ENCODE measurements at places on chromosomes 16 and 17.

- DNase-seq, result no peak
Measured at GRCh38 chr17:62876063-62876462, 67.9 kb upstream of the MARCHF10 start.

DNA sequence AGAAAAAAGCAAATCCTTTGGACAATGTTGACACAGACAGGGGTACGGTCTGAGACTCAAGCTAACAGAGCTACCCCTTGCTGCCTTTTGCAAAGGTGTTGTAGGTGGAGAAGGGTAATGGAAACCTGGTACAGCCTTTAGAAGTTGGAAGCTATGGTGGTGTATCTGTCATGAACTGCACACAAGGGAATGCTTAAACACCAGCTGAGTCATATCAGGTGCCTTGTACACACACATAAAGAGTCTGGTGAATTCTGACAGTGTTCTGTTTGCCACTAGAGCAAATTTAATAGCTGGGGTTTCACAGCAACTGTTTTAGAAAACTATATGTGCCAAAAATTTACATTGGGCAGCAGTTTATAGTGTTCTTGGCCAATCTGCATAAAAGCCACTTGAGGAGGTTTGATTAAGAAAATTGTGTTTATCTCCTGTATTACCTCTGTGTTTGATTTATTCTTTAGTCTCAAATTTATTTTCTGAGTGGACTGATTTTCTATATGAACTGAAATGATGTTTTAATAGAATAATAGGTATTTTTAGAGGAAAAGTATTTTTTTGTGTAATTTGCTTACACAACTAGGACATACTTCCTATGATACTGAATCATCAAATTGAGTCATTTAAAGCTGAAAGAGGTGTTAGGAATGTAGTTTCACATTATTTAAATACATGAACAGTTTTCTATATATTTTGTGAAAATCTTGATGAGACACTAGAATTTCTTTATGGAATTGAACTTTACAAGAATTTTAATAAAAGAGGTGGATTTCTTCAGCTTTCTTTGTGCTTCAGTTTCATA, 136.9 kb downstream of the MAP2K6 start:
- DNase-seq, result no peak

DNA sequence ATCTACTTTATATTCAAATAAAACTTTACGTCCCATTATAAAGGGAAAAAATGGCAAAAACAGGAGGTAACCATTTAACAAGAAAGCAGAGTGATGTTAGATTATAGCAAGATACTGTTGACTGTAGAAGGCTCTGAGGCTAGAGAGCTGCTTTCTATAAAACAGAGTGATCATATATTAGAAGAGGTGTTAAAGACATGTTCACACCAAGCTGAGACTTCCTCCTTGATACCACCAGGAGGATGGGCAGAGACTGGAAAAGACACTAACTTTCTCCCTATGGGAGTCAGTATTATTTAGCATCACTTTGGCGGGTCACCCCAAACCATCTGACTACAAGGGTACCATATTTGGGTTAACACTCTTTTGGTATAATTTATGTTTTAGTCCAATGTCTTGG, 687 bp upstream of the CIITA start:
- DNase-seq, result no peak

DNA sequence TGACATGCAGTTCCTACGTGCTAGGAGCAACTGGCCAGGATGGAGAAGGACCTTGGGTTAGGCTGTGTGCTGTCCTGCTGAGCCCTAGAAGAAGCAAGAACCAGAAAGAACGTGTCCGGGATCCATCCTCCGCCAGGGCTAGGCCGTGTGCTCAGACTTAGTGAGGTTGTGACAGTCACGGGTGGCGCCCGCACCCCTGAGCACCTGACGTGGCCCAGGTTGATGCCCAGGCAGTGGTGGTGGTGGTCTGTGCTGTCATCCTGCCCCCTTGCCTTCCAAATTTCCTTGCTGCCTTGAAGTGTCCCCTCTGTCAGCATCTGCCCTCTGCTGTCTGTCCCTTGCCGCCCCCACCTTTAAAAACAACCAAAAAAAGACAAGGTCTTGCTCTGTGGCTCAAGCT, 4.2 kb upstream of the GSE1 start:
- DNase-seq, result no peak

GRCh38 chr16:84751241-84751640, 51.4 kb downstream of the USP10 start:
- DNase-seq, result no peak

- no peak for DNase-seq
Measured at GRCh38 chr16:50736448-50736847, 5.4 kb upstream of the CYLD start.

GRCh38 chr17:82636626-82637598, 11.3 kb downstream of the WDR45B start:
- DNase-seq, result no peak

DNA sequence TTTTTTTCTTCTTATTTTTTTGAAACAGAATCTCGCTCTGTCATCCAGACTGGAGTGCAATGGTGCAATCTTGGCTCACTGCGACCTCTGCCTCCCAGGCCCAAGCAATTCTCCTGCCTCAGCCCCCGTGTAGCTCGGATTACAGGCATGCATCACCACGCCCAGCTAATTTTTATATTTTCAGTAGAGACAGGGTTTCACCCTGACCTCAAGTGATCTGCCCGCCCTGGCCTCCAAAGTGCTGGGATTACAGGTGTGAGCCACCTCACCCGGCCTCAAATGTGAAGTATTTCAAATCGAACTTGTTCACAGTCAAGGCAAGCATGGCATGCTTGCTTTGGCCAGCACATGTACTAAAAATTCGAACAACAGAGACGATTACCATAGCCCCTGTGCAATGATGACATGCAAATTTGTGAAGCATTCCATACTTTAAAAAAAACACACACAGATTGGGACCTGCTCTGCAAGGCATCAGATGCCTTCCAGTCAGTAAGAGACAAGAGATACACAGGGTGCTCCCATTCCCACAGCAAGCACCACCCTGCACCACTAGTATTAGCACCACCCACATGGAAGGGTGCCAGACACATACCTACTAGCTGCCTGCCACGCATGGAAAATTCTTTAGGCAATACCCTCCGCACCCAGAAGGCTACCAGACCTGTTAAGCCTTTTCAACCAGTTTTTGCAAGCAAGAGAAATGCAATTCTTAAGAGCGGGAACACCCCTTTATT, 47.2 kb downstream of the ANKRD11 start:
- DNase-seq, result no peak

All from SK-N-MC (cell line).